H7 (cell line): ENCODE measurements at places on chromosomes 1 and 21. TPM values are rescaled to one million over a fixed set of nuclear protein-coding genes. Genes with fewer than 3 reads are reported as not detected.

GRCh38 chr1:27351541-27352107 is 9.8 kb downstream of the SYTL1 start:
- peak; percentile 62 for DNase-seq

- DNase-seq = no peak
Measured at GRCh38 chr1:231201375-231201978, 39.5 kb upstream of the GNPAT start.

The CXADR gene
- 96.2 and 113 TPM in 2 replicates for total RNA-seq

- DNase-seq = peak; percentile 39
Measured at GRCh38 chr1:5001466-5001865, 347.1 kb downstream of the AJAP1 start.

The PLXNA2 gene
- total RNA-seq = 1.8 and 5.3 TPM in 2 replicates

- DNase-seq = no peak
Measured at GRCh38 chr1:208772891-208773290, 528.7 kb upstream of the PLXNA2 start.

The UMODL1 gene
- 0.73 TPM in 1 of 2 replicates, not detected in the other for total RNA-seq

- no peak for DNase-seq
Measured at GRCh38 chr1:234589854-234590620, 19.9 kb downstream of the IRF2BP2 start.

- no peak for DNase-seq
Measured at GRCh38 chr1:225748529-225748928, 29.1 kb upstream of the SRP9 start.

DNA sequence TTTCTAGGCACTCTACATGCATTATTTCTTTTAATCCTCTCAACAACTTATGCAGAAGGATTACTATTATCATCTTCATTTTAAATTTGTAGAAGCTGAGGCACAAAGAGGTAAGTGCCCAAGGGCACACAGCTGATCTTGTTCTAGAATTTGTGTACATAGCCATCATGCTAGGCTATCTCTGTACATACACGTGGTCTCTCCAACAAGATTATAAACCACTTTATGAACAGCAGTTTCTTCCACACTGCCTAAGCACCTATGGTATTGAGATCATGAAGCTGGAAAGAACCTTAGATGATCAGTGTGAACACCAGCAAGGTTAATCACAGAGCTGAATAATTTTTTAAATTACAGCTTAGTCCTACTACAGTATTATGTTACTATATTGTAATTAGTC is 28.9 kb downstream of the UCHL5 start:
- no peak for DNase-seq

The EXTL1 gene
- total RNA-seq = 0.38 and 1.1 TPM in 2 replicates

The OXCT2 gene
- total RNA-seq = not detected in 2 replicates

- no peak for DNase-seq
Measured at GRCh38 chr1:172121081-172121717, 279.9 kb downstream of the DNM3 start.

DNA sequence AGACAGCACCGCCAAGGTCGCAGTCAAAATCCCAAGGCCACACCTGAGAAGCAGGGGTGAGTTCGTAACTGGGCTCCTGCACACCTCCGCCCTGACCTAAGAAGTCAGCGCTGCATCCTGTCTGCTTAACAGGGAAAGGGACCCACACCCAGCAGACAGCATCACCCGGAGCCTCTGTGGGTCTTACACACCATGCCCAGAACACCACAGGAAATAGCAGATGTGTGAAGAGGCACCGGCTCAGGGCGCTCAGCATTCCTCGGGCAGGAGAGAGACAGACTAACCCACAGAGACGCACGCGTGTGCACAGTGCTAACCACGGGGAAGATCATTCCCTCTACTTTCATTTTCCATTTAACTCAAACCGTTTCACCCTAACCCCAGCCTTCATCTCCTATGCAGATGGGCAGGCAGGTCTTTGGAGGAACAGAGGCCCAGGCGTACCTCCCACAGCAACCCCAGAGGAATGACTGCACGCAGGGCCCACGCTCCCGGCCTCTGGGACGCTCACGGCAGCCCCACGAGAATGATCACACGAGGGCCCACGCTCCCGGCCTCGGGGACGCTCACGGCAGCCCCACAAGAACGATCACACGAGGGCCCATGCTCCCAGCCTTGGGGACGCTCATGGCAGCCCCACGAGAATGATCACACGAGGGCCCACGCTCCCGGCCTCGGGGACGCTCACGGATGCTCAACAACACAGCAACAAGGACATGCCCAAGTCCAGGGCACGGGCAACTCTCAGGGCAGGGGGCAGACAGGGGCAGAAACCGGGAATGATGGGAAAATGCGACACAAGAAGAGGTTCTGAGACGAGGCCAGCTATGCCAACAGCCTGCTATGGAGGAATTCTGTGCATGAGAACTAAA is 20.9 kb downstream of the POFUT2 start:
- no peak for DNase-seq

GRCh38 chr21:41847066-41847804 is 31.9 kb downstream of the PRDM15 start:
- peak; percentile 84 for DNase-seq

- no peak for DNase-seq
Measured at GRCh38 chr1:32969566-32969965, 5.0 kb upstream of the RNF19B start.
